Activated CD4-positive, alpha-beta T cell treated with anti-CD3 and anti-CD28 coated beads, Interleukin-2, amount 50 U/mL, for 24 hours (primary cell): ENCODE measurements at places on chromosomes 2 and 18.

GRCh38 chr18:5175378-5175777 lies 21.7 kb downstream of the AKAIN1 start:
- DNase-seq: no peak

GRCh38 chr18:77103187-77103850 lies 29.3 kb downstream of the MBP start:
- no peak for DNase-seq

- DNase-seq: no peak
Measured at GRCh38 chr2:161115205-161115604, 45.0 kb upstream of the TANK start.

- peak; percentile 8 for DNase-seq
Measured at GRCh38 chr2:182077448-182078142, 91.9 kb downstream of the PPP1R1C start.

- no peak for DNase-seq
Measured at GRCh38 chr2:63422556-63422955, 165.7 kb downstream of the WDPCP start.

DNA sequence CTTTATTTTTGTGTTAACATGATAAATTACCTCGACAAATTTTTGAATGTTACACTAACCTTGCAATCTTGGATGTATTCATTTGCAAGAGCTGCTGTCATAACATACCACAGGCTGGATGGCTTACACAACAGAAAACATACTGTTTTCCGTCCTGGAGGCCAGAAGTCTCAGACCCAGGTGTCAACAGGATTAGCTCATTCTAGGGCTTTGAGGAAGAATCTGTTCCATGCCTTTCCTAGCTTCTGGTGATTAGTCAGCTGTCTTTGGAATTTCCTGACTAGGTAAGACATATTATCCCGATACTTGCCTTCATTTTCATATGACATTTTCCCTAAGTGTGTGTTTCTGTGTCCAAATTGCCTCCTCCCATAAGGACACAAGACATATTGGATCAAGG lies 188.6 kb upstream of the CDH19 start:
- no peak for DNase-seq

- DNase-seq: no peak
Measured at GRCh38 chr2:69169655-69170389, 156.8 kb downstream of the ANTXR1 start.

DNA sequence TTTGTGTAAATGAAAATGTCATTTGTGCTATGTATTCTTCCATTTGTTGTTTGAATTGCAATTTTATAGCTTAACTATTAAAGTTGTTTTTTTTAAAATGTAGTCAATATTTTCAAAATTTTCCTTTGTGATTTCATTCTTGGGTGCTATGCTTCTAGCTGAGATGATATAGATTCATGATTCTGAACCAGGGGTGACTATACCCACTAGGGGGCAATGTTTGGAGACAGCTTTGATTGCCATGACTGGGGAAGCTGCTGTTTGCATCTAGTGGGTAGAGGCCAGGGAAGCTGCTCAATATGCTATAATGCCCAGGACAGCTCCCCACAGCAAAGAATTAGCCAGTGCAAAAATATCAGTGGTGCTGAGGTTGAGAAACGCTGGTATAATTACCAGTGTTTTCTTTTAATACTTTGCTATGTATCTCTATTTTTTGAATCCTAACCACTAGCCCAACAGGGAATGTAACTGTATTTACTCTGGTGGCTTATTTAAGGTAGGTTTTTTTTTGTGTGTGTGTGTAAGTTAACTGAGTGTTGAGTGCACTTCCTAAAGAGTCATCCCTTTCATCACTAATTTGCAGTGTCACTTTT lies 99.7 kb downstream of the MEP1B start:
- no peak for DNase-seq

- no peak for DNase-seq
Measured at GRCh38 chr2:133025004-133025403, 355.0 kb upstream of the LYPD1 start.

DNA sequence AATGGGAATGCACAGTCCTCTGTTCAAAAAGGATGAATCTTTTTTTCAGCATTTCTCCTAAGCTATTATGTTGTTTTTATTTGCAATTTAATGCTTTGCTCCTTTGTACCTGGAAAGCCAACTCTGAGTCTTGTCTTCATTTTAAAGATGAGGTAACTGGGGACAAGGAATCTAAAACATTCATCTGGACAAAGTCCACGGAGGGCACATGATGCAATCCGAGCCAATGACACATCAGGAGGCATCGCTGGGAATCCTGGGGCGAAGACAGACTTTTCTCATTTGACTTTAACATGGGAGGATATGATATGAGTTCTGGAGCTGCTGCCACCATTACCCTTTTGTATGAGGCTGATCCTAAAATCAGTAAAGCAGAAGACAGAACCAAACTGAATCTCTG lies 116.5 kb upstream of the REG3G start:
- DNase-seq: no peak

- DNase-seq: no peak
Measured at GRCh38 chr2:59920961-59921360, 632.5 kb downstream of the BCL11A start.

DNA sequence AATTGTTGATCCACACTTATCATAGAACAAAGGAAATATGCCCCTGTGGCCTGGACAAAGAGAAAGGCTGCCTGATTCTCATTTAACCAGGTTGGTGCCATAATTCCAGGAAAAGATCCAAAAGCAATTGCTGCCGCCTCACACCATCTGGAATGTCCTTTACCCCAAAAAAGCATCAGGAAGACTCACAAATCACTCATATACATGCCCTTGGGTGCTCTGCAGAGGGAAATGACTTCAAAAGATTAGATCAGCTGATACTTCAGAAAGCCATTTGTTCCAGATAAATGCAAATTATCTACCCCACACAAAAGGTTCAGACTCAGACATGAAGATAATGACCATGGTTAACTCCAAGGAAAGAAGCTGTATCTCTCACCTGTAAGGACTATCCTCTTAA lies 285.8 kb downstream of the C1D start:
- DNase-seq: no peak

GRCh38 chr2:179543361-179543901 lies 278.8 kb upstream of the SESTD1 start:
- DNase-seq: no peak

- no peak for DNase-seq
Measured at GRCh38 chr2:157868993-157869392, 7.1 kb downstream of the ACVR1 start.

DNA sequence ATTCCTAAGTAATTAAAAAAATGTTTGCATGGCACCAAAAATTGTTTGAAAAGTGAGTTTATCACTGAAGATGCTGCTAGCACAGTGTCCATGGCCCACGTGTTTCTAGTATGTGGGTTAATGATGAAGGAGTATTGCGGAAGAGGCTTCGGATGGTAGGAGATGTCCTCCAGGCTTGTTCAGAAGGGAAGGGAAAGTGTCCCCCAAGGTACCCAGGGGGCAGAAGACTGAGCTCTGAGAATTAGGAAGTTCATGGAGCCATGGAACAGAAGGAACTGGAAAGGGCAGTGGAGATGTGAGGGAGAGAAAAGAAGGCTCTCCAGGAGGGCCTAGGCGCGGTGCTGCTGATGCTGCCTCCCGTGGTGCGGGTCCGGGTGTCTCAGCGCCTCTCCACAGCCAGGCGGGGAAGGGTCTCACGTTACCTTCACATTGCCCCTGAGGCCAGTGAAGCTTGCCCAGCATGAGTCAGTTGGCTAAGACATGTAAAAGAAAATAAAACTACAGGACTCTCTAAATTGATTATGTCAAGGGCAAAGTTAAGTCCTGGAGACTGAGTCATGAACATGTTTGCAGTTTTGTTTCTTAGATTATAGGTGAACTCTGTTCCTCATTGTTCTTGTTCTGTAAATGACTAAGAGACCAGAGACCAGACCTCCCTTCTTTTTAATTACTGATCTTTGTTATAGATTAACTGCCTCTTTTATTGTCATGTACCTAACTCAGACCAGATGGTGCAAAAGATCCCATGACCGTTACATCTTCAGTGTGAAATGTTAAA lies 89.0 kb downstream of the MTCL1 start:
- DNase-seq: no peak

DNA sequence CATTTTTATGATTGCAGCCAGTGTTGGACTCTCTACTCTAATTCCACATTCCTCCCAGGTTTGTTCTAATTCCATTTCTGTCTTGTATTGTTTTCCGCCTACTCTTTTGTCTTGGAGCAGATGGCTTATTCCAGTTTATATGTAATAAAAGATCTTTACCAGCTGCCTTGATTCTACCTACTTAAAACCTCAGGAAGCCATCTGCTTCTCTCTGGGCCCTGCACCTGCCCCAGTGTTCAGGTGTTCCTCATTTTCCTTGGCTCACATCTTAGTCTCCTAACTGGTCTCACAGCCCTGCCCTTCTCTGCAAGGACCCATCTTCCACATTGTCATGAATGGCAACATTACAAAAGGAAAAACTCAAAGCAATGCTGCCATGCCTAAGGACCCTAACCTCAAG lies 21.0 kb upstream of the IL37 start:
- no peak for DNase-seq

DNA sequence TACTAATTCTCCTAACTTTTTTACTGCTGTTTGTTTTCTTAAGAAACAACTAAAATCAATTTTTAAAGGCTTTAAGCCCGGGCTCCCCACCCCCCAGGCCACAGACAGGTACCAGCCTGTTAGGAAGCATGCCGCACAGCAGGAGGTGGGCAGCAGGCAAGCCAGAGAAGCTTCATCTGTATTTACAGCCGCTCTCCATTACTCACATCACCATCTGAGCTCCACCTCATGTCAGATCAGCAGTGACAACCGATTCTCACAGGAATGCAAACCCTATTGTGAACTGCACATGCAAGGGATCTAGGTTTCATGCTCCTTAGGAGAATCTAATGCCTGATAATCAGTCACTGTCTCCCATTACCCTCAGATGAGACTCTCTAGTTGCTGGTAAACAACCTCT lies 517.0 kb downstream of the NRXN1 start:
- DNase-seq: no peak

DNA sequence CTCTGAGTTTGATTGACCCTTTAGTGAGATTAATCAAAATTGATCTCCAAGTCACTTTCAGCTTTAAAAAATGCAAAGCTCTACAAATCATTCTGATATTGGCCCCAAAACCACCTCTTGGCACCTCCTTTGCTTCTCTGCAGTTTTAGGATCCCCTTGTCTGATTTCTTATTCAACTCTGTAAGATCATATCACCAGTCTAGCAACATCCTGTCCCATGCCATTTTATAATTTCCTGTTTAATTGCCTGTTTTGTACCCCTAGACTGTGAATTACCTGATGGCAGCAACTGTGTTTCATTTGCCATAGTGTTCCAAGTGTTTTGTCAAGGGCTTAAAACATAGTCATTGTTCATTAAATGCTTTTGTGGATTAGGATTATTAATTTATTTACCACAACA lies 406.3 kb upstream of the TRIB2 start:
- DNase-seq: no peak

GRCh38 chr18:78632111-78632541 lies 347.5 kb upstream of the SALL3 start:
- DNase-seq: no peak

DNA sequence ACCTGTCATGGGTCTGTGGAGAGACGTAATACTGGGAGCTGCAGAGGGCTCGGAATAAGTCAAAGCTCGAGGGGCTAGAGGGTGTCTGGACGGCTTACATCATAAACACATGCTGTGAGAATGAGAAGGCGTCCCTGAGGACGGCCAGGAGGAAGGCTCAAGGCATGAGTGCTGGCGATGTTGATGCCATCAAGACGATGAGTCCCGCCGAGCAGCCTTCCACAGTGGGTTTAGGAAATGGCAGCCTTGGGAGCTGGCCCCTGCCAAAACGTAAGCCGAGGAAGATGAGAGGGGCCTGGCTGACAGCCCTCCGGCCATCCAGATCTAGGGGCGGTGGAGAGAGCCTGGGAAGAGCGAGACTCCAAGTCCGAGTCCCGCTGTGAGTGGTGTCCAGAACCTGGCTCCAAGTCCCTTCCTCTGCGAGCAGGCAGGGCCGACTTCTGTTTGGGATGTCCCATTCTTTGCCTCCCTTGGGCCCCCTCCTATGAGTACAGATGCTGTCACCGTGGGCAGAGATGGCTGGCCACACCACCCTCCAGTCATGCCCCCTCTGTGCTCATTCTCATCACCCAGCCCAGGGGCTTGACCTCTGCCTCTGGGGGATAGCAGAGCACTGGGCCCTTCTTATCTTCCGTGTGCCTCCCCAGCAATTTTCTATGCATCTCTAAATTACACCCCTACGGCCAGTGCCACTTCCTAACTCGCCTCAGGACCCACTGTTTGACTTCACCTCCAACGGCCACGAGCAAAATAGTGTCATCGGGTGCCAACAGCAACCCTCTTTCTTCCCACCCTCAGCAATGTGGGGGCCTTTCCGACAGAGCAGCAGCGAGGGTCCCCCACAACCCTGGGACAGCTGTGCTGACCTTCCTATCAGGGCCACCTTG lies 175.7 kb downstream of the FAM210A start:
- no peak for DNase-seq

DNA sequence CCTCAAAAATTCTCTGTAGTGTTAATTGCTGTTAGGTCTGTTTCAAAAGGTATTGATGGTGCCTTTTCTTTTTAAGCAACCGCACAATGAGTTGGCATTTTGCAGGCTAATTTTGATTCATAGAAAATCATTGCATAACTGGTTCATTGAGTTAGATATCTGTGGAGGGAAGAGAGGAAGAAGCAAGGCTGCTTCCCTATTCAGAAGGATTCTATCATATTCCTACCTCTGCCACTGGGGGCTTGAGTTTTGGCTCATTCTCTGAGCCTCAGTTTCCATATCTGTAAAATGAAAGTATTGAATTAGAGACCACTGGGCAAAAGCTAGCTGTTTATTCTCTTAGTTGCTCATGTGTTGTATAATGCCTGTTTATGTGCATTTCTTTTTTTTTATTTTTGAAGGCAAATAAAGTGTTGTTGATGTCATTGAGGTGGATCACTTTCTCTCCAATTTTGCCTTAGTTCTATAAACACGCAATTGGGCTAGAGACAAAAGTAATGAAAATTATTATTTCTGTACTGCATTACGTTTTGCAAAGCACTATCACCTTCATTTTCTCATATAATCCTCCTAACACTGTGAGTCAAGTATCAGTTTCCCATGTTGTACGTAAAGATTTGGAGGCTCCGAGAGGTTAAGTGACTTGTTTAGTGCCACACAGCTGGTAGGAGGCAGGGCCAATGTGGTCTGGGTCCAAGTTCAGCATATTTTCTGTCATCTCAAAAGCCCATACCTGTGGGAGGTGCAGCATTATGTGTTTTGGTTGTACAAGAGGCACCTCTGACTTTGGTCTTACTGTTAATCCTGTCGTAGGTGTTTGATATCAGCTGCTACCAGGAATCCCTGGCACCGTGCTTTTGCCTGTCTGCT lies 5.9 kb downstream of the TRIB2 start:
- no peak for DNase-seq

DNA sequence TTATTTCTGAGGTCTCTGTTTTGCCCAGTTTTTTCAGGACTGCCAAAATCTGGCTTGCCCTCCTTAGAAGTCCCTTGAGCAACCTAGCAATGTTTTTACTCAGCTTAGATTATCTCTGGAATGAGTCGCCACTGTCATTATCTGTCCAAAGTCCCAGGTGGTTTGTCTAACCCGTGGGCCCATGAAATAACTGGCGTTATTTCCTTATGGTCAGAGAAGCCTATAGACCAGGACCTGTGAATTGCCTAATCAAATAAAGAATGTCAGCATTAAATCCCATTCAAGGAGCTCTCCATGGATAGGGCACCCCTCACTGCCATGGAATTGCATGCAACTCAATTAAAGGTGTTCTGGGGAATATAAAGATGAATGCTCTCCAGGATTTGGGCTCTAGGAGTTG lies 373.9 kb downstream of the SETBP1 start:
- DNase-seq: no peak

GRCh38 chr18:11148680-11149440 lies 509 bp downstream of the PIEZO2 start:
- no peak for DNase-seq
